Stimulated activated CD8-positive, alpha-beta memory T cell treated with anti-CD3 and anti-CD28 coated beads, Interleukin-7, amount 100 ng/mL, for 1 hour (primary cell): ENCODE measurements at places on chromosomes 1 and 21.

DNA sequence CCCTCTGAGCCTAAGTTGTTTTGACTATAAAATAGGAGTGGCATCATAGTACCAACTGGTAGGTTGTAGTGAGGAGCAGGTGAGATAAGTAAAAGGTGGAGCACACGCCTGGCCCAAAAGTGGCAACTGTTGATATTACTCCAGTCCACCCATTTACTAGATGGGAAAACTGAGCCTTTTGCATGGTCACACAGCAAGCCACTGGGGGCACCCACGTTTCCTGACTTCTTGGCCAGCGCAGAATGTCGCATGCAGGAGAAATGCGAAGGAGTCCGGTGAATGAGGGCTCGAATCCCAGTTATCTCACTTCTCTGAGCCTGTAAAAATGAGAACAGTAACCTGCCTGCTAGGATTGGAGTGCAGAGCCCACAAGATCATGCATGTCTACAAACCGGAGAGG is 20.8 kb downstream of the GRHL3 start:
- DNase-seq: no peak

DNA sequence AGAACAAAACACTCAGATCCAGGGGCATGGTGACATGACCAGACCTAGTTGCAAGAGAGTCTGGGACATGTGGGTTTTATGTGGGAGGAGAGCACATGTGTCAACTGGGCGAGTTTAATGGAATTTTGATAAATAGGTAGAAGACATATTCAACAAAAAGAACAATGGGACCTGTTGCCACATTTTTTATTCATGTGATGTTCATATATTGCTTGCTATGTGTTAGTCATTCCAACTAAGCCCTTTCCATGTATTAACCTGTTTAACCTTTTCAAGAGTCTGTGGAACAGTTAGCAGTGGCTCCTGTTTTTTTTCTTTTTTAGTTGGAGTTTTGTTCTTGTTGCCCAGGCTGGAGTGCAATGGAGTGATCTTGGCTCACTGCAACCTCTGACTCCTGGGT is 30.1 kb upstream of the CSF3R start:
- no peak for DNase-seq

- DNase-seq: no peak
Measured at GRCh38 chr1:197083474-197083873, 16.4 kb upstream of the F13B start.

- no peak for DNase-seq
Measured at GRCh38 chr1:60835649-60836048, 246.7 kb upstream of the NFIA start.

- DNase-seq: no peak
Measured at GRCh38 chr1:118945489-118945888, 42.7 kb downstream of the TBX15 start.

- DNase-seq: no peak
Measured at GRCh38 chr1:37633040-37633937, 1.4 kb downstream of the RSPO1 start.

DNA sequence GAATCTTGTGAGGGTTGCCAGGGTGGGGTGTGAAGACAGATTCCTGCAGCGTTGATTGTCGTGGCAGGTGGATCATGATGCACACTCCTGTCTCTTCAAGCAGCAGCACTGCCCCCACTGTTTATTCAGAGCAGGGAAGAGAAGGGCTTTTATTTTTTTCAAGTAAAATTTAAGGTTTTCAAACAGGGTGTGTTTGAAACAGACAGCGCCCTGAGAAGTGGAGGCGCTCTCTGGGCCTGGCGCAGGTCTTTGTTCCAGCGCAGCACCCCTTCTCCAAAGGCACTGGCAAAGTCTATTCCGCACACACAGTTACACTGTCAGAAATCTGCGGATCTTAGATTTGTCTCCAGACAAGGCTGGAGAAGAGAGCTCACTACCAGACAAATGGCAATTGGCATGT is 7.0 kb downstream of the C1orf53 start:
- DNase-seq: no peak

DNA sequence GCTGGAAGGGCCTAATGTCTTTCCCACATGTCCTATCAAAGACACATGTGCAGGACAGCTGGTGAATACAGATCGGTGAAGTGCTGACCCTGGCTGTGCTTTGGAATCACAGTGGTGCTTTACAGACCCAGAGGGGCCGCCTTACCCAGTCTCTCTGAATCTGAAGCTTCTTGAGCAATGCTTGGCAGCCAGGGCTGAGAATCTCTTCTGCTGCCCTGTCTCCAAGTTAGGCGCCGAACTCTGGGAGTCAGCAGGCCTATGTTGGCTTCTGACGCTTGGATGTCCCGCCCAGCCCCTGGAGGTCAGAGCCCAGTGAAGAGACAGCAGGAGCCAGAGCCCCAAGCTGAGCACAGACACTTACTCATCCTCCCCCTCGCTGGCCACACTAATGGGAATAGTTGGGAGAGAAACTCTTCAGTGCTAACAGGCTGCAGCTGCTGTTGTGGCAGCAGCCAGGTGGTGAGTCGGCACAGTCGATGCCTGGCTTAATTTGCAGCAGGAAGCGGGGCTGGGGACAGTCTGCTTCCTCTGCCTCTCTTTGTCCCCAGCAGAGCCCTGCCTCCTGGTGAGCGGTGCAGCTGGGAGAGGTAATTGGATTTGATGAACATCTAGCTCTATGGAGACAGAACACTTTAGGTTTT is 68.1 kb downstream of the URB2 start:
- DNase-seq: no peak

DNA sequence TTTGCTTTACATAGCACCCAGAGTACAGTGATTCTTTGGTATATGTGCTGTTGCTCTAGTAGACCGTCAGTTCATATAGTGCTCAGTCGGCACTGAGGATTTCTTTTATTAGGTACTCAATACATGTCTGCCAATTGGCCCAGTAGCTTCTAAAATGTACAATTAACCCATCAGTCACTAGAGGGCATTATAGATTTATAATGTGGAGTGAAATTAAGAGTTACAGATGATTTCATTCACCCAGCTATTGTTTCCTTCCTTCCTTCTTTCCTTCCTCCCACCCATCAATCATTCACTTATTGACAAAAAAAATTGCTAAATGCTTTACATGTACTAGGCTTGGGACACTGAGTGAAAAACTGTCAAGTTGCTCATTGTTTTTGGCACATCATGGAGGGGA is 263.6 kb upstream of the USP24 start:
- no peak for DNase-seq

GRCh38 chr1:203322500-203323179 is 17.3 kb downstream of the BTG2 start:
- DNase-seq: no peak

DNA sequence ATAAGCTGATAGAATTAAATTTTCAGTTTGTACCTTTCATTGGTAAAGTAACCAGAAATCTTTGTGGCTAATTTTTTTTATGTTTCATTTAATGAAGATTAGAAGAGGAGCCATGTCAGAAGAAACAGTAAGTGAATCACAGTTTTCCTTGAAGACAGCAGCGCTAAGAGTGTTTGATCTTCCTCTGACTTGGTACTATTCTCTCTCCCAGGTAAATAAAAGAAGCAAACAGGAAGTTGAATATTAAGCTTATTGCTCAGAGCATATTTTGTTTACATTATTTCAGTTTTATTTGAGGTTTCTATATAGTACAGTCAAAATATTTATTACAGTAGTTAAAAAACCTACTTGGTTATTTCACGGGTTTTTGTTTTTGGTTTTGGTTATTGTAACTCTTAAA is 3.7 kb downstream of the MIGA1 start:
- no peak for DNase-seq
